ENCODE measurements at places on chromosomes 2 and 18.

DNA sequence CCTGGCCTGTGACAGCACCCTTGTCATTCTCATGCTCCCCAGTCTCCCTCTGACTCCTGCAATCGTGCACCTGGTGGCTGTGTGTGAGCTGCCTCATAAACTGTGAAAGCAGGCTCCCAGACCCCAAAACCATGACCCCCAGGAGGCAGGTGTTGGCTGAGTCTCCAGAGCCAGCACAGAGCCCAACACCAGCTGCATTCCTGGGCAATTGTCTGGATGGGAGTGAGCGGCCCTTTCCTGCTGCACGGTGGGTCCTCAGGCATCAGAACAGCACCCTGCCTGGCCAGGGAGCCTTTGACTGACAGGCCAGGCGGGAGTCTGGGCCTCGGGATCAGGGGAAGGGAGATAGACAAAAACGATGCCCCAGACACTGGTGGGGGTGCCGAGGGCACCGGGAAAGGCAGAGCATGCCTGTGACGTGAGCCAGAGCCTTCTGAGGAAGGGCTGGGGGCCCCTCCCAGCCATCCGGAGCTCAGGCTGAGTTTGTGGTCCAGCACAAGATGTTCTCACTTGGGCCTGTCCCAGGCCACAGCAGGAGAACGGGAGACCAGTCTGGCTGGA, 135.1 kb upstream of the GPC1 start:
- no peak for DNase-seq

DNA sequence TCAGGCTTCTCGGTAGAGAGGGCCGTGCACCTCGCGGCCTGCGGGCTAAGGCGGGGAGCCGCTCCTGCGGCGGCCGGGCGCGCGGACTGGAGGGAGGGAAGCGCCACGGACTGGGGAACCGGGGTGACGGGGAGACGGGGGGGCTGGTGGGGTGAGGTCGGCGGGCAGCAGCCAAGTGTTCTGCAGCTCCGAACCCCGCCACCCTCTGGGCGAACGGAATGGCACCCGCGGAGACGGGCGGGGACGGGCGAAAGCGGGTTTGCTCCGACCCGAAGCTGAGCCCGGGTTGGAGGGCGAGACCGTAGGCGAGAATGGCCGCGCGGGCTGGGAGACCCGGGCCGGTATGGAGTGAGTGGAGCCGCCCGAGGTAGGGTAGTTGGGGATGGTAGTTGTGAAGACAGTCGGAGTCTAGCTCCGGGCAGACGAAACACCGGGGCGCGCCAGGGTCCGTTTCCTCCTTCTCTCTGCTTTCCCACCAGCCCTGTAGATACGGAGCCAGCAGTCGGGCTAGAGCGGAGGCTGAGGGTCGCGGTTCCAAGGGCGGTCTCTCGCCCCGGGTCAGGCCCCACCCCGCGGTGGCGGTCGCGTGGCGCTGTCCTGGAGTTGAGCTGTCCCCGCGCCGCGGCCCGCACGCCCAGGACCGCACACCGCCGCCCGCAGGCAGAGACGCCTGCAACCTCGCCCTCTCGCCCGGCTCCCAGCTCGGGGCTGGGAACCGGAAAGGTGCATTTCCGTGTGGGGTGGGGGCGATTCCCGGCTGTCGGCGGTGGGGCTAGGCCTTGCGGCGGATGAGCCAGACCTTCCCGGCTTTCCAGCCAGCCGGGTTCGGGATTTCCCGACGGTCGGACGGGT, 160.3 kb upstream of the SIX2 start:
- DNase-seq, result no peak

DNA sequence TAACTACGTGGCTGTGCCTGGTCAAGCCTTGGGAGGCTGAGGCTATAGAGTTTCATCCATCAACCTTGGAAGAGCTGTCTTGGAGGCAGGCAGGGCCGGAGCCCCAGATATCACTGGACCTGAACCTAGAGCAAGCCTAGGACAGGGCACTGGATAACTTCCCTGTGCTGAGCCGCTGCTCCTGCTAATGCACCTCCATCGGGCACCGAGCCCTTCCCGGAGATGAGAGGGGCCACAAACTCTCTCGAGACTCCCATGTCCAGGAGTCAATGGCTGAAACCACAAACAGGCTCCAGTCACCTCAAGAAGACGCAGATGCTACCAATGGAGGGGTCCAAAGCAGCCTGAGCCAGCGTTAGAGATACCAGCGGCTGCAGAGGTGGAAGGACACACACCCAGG, 866.0 kb downstream of the LRP1B start:
- no peak for DNase-seq

DNA sequence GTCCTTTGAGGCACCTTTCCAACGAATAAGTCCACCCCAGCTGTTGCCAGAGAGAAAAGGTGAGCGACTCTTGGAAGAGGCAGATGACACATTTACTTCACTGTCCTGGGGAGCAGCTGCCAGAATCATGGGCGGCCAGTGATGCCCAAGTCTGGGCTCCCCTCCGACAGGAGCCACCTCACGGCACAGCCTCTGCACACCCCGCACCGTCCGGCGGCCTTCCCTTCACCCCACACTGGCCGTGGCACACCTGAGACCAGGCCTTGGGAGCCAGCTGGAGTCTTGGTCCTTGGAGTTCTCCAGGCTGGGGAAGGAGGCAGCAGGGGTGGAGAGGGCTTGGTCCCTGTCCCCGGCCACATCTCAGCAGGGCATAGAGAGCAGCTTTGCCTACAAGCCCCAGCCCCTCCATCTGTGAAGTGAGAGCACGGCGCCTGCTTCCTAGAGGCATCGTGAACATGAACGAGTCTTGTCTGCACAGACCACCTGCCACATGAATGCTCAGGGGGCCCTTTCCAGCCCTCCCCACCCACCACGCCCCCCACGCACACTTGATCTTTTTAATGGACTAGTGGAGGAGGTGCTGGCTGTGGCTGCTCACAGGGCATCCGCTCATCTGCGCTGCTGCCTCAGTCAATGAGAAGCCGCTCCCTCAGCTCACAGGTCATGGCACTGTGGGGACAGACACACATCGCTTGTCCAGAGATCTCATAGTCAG, 400.2 kb upstream of the MYT1L start:
- DNase-seq, result no peak

GRCh38 chr2:197278799-197279763, 31.5 kb downstream of the ANKRD44 start:
- DNase-seq, result no peak

GRCh38 chr2:183996825-183997793, 601.2 kb upstream of the ZNF804A start:
- DNase-seq, result no peak

DNA sequence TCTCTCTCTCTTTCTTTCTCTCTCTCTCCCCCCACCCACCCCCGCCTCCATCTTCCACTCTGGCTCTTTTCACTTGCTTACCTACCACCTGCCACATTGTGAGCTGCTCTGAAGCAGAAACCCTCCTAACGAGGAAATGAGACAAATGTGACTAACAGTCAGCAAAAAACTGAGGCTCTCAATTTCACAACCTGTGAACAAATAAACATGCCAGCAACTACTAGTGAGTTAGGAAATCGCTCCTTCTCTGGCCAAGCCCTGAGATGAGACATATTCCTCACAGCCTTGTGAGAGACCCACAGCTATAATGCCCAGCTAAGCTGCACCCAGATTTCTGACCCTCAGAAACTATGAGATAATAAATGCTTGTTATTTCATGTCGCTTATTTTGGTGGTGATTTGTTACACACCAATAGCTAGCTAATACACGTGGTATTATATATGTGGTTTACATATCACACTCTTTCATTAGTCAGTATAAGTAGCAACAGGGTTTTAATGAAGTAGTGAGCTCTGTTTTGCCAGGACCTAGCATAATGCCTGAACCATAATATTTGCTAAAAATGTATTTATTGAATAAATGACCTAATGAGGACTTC, 8.4 kb upstream of the ZNF521 start:
- DNase-seq, result no peak

DNA sequence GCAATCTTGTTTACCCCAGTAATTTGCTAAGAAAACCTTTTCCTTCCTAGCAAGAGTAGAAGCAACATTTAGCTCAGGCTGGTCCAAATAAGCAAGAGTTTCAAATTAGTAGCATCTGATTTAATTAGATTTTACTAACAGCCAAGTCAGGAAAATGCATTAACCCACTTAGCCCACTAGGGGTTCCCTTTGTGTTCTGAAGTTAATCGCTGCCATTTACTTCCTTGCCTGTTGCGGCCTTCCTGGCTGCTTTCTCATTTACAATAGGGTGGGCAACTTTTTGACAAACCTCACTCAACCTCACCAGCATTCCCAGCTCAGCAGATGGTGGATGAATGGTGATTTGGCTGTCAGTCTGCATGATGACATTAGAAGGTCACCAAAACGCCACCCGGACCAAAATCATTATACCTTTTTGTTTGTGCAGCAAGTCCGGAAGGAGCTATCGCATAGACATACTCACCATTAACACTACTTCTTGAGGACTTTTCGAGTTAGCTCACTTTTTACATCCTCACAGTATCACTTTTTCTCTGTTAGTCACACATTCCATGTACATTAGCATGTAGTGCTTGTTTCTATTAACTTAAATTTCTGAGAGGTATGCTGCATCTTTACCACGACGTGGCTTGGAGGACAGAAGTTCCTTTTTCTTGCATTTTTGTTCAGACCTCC, 101.5 kb upstream of the SETBP1 start:
- DNase-seq, result no peak

DNA sequence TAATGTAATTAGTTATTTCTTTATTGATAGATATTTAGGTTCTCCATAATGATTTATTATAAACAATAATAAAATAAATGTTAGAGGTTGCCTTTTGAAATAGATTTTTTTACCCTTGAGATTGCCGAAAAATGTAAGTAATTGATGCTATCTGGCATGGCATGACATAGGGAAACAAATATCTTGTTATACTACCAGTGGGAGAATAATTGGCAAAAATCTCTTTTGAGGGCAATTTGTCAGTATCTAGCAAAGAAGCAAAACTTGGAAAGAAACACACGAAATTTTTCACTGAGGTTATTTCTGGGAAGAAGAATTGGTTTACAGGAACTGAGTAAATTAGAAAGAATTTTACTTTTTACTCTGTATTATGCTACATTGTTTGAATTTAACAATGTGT, 547.2 kb upstream of the SETBP1 start:
- no peak for DNase-seq

DNA sequence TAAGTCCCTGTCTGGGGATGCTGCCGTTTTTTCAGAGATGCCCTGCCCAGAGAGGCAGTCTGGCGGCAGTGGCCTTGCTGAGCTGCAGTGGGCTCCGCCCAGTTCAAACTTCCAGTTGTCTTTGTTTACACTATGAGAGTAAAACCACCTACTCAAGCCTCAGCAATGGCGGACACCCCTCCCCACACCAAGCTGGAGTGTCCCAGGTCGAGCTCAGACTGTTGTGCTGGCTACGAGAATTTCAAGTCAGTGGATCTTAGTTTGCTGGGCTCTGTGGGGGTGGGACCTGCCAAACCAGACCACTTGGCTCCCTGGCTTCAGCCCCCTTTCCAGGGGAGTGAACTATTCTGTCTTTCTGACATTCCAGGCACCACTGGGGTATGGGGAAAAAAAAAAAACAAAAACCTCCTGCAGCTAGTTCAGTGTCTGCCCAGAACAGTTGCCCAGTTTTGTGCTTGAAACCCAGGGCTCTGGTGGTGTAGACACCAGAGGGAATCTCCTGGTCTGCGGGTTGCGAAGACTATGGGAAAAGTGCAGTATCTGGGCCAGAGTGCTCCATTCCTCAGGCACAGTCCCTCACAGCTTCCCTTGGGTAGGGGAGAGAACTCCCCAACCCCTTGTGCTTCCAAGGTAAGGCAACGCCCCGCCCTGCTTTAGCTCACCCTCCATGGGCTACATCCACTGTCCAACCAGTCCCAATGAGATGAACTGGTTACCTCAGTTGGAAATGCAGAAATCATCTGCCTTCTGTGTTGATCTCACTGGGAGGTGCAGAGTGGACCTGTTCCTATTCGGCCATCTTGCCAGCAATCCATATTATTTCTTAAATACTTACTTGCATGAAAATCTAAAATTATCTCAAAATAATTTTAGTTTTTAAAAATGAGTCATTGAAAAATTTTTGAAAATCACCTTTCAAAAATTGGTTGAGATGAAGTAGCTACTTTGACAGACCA, 338.0 kb downstream of the OSR1 start:
- DNase-seq, result no peak

DNA sequence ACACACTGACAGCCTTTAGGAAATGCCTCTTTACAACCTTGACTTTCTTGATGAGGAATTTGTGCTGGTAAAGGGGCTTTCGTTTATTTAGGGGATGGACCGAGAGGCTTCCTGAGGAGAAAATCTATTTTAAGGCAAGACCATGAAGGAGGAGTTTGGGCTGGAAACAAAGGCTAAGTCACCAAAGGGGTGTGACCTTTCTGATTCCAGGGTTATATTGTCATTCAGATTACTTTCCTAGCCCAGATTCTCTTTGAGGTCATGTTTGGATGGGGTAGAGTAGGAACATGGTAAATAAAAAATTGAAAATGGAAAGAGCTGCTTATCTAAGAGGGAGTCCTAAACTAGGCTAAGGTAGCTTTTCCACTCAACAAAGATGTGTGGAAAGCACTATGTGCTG, 77.1 kb upstream of the UGP2 start:
- DNase-seq, result no peak

GRCh38 chr2:63729831-63730230, 111.9 kb upstream of the UGP2 start:
- no peak for DNase-seq

- no peak for DNase-seq
Observed at GRCh38 chr2:112138159-112139032, at the start of gene FBLN7. FBLN7 (plus strand) TSS chr2:112138385; CDS start chr2:112138656, 271 bp downstream.

GRCh38 chr2:101362777-101363176, 24.5 kb downstream of the CREG2 start:
- no peak for DNase-seq

DNA sequence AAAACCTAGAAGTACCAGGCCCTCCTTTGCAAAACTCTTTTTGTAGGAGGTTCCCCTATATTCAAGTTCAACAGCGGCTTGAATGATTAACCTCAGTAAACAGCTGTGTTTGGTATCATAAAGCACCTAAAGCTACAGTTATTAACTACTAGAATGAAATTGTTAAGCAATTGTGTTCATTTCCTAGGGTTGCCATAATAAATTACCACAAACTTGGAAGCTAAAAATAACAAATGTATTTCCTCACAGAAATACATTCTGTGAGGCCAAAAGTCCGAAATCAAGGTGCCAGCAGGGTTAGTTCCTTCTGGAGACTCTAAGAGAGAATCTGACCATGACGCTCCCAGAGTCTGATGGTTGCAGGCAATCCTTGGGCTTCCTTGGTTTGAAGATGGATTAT, 202.1 kb upstream of the ACVR2A start:
- no peak for DNase-seq

DNA sequence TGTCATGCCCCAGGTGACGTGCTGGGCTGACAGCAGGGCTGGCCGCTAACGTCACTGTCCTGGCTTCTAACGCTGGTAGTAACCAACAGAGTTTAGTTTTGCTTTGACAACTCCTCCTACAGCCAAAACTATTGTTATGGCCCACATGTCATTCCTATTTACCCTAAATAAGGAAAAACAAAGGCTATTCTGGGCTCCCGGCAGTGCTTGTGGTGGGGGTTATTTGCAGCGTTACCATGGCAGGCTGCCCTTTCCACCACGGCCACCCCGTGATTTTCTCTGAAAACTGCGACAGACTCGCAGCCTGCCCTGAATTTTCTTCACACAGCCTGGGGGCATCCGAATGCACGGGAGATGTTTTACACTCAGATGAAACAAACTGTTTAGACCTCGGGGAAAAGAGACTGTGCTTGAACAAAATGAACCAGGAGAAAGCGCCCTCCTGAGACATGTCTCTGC, 115.2 kb downstream of the FAM210A start:
- DNase-seq, result no peak

- no peak for DNase-seq
Observed at GRCh38 chr18:45161850-45162249, 453.4 kb upstream of the SLC14A2 start.

- DNase-seq, result no peak
Observed at GRCh38 chr2:191209340-191209739, 35.9 kb upstream of the MYO1B start.

All from activated CD4-positive, alpha-beta T cell treated with anti-CD3 and anti-CD28 coated beads, Interleukin-2, amount 50 U/mL, for 24 hours (primary cell).